ENCODE measurements at places on chromosomes 16 and 17.

DNA sequence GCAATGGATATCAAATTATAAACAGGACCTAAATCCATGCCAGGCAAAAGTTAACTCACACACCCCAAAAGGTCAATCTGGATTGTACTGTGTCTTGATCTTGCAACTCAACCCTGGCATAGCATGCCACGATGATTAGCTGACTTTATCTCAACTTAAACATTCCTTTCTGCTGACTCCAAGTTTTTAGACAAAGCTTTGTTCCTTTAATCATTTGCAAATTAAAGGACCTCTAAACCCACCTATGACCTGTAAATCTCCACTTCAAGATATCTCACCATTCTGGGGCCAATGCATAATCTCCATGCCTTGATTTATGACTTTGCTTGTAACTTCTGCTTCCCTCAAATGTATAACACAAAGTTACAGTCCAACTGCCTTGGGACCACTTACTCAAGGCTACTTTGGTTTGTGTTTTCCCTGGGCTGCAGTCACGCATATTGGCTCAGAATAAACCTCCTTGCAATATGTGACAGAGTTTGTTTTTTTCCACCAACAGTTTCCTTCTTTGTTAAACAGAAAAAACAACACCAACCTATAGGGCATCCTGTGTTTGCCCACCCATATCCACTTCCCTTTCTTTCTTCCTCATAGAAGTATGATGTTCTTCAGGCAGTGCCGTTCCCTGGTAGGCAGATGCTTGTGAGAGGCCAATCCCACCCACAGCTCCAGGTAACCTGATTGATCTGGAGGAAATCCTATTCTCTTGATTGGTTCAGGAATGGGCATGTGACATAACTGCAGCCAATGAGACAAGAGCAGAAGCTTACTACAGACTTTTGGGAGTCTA is 390.6 kb upstream of the ERCC4 start:
- DNase-seq = no peak

- DNase-seq = no peak
Observed at GRCh38 chr17:68657166-68657565, 56.0 kb upstream of the FAM20A start.

GRCh38 chr17:74374858-74375257 is 7.6 kb downstream of the GPR142 start:
- DNase-seq = no peak

DNA sequence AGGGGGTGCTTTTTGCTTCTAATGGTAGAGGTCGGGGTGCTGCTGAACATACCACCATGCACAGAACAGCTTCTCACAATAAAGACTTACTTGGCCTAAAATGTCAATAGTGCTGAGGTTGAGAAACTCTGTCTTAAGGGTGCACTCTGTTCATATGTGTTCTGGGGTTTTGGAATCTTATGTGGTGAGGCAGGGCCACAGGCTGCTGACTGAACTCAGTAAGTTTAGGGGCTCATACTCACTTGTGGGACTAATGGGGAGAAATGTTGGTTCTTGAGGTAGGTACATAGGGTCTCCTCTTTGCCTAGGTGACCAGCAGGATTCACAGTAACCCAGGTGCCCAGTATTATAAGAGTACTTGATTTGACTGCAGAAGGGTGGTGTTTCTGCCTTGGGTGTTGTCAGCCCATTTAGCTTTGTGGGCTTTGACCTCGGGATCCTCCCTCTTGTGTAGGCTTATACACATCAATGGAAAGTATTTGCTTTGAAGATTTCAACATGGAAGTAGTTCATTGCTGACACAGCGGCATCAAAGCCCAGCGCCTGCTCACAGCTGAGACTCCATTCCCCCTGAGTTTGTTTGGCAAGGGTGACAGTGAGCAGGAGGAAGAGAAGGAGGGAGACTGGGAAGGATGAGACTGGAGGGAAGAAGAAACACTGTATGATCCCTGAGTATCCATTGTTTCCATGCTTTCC is 17.2 kb downstream of the SLC7A6 start:
- no peak for DNase-seq

DNA sequence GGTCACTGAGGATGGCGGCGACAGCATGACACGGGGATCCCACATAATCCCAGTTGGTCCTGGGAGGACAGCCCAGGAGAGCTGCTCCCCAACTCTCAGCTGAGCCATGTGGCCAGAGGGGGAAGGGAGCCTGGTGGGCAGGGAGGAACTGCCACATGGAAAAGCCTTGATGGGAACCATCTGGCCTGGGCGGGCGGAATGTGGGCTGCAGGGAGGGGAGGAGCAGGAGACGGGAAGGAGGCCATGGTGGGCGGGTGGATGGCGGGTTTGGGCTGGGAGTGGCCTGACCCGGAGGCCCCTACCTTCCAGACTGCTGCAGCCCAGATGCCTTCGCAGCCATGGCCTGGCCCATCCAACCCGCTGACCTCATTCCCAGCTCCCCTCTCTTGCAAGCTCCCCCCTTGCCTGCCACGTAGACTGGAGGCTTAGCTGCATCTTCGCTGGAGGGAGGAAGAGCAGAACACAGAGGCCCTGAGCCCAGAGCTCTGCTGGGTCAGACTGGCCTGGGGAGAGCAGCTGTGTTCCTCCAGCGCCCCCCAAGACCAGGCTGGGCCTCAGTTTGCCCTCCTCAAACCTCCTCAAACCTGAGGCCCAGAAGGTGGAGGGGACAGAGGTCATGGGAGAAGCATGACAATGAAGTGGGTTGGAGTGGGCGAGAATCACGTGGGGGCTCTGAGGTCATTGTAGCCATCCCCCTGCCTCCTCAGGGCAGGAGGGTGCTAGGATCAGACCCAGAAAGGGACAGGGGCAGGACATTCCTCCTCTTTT is 8.2 kb upstream of the COL1A1 start:
- DNase-seq = no peak

GRCh38 chr16:62177351-62178203 is 141.3 kb upstream of the CDH8 start:
- DNase-seq = no peak

DNA sequence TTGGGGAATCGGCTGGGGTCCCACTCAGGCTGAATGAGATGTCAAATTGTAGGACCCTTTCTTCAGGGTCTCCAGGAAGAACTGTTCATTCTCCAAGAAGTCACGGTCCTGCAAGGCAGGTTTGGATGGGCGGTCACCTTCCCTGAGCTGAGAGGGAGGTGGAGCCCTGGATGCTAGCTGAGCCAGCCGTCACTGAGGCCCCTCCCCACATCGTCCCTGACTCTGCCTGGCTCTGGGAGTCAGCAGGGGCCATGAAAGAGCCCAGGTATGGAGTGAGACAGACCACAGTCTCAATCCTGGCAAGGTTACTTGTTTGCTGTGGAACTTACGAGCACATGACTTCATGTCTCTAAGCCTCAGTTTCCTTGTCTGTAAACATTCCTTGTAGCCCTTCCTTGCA is 6.0 kb upstream of the MRPL38 start:
- DNase-seq = no peak

GRCh38 chr16:30787613-30788378 is 791 bp upstream of the ZNF629 start:
- no peak for DNase-seq

- DNase-seq = no peak
Observed at GRCh38 chr17:72691586-72691985, 400.9 kb downstream of the SLC39A11 start.

DNA sequence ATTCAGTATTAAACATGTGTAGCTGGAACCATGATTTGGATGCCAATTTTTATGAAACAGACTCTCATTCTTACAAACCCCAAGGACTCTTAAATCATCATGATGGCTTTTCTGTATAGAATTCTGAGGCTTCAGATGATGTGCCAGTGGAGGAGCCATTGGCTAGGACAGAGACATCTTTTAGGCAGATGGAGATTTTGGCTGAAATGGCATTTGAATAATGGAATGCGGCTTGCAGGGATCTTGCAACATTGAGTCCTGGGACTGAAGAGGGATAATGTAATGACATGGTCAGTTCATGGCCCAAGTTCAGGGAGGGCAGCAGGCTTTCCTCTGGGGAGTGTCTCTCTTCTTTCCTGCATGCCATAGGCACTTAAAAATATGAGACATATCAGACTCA is 172.4 kb downstream of the ABCA8 start:
- no peak for DNase-seq

DNA sequence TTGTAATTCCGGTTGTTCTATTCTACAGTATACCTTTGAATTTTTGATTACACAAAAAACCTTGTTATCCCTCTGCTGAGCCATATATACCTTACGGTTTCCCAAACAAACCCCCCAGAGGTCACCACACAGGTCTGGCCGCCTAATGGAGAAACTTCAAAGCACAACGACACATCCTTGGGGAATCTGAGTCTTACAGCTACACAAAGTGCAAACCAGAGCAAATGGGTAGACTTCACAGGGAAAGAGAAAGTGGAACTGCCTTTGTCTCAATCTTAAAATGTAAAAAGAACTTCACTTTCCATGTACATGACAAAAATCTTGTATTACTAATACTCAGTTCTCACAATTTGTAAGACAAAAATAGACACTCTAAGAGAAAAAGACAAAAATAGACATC is 2.7 kb downstream of the FBXO31 start:
- DNase-seq = no peak

All from NCI-H187 treated with DMSO at 0.1 percent for 48 hours (cell line).